IMR-90 (cell line): ENCODE measurements at places on chromosomes 16 and 17.
A peak's percentile ranks its signal among the peaks of the same experiment; 100 is the strongest.

- DNase-seq: no peak
Observed at GRCh38 chr16:27764869-27765675, 215.1 kb downstream of the KATNIP start.

GRCh38 chr16:50615891-50616290, 65.2 kb downstream of the SNX20 start:
- DNase-seq: no peak

GRCh38 chr16:53766304-53767016, 62.5 kb downstream of the FTO start:
- peak; percentile 34 for DNase-seq

- DNase-seq: peak; percentile 8
Observed at GRCh38 chr16:88649924-88650748, 717 bp downstream of the CYBA start.

- no peak for DNase-seq
Observed at GRCh38 chr16:85002608-85003007, 8.7 kb downstream of the ZDHHC7 start.

DNA sequence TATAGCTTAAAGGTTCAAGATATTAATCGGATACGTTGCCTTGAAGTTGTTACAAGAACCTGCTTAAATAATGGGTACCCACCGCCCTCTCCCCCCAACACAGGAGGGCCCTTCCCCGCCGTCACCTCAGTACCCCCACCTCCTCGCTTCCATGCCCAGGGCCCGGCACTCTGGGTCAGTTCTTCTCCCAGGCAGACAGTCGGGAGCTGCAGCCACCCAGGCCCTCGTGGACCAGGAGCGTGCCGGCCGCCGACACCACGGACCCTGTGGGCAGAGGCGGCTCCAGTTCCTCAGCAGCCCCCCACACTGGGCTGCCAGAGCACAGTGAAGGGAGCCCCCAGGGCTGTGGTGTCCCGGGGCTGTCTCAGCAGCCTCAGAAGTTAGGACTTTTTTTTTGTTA, 80.9 kb upstream of the ZNF750 start:
- no peak for DNase-seq

- no peak for DNase-seq
Observed at GRCh38 chr17:61599608-61600007, 8.6 kb upstream of the NACA2 start.

GRCh38 chr16:88131256-88131655, 180.0 kb downstream of the BANP start:
- DNase-seq: no peak

- no peak for DNase-seq
Observed at GRCh38 chr16:86626284-86626683, 47.9 kb downstream of the FOXL1 start.

DNA sequence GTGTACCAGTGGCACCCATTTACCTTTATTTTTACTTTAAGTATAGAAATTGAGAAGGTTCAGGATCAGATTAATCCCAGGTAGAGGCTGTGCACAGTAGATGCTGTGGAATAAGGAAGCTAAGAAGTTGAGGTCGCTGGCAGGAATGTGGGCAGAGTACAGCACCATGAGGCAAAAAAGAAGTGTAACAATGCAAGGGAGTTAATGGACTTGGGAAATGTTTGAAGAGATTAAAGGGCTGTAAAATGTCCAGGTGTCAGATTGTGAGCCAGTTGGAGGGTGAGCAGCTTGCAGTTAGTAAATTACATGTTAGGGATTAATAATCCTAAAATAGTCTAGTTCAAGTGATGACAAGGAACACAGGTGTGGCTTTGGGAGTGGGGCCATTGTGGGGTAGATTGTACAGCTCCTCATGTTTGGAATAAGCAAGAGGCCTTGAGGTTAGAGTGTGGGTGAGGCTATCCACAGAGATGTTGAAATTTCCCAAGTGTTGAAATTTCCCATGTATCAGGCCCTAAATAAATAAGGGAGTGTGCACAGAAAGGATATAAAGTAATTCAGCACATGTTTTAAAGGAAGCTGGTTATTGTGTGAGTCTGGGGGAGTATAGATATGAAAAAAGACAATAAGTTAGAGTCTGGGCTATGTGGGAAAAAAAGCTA, 21.5 kb downstream of the TAT start:
- DNase-seq: no peak

- no peak for DNase-seq
Observed at GRCh38 chr16:11485676-11486075, 101.0 kb downstream of the LITAF start.

GRCh38 chr16:84298376-84298899, 3.8 kb downstream of the WFDC1 start:
- no peak for DNase-seq

DNA sequence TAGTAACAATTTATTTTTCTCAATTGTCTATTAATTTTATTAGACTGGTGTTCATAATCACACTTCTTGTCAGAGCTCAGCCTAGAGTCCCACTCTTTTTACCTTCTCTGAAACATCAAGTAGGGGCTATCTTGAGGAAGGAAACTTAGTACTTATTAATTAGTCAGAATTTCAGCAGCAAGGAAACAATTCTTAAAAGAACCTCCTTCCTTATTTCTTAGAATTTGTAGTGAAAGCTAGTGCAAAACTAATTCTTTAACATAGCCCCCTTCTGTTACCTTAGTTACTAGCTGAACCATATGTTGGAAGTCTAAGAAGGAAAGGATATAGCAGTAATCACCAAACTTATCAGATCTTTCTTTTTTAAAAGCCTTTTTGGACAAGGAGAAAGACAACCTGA, 35.2 kb downstream of the MAP2K4 start:
- no peak for DNase-seq

DNA sequence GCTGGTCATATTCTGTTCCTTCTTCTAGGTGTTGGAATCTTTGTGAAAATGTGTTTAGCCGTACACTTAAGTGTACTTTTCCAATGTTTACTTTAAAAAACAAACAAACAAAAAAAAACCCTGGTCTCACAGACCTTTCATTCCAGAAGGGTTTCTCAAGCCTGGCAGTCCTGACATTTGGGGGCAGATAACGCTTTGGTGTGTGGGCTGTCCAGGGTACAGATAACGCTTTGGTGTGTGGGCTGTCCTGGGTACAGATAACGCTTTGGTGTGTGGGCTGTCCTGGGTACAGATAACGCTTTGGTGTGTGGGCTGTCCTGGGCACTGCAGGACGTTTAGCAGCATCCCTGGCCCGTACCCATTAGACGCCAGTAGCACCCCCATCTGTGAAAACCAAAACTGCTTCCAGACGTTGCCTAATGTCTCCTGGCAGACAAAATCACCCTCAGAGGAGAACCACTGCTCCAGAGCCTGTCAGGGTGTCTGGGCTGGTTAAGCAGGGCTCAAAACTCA, 15.2 kb upstream of the FLCN start:
- DNase-seq: no peak

DNA sequence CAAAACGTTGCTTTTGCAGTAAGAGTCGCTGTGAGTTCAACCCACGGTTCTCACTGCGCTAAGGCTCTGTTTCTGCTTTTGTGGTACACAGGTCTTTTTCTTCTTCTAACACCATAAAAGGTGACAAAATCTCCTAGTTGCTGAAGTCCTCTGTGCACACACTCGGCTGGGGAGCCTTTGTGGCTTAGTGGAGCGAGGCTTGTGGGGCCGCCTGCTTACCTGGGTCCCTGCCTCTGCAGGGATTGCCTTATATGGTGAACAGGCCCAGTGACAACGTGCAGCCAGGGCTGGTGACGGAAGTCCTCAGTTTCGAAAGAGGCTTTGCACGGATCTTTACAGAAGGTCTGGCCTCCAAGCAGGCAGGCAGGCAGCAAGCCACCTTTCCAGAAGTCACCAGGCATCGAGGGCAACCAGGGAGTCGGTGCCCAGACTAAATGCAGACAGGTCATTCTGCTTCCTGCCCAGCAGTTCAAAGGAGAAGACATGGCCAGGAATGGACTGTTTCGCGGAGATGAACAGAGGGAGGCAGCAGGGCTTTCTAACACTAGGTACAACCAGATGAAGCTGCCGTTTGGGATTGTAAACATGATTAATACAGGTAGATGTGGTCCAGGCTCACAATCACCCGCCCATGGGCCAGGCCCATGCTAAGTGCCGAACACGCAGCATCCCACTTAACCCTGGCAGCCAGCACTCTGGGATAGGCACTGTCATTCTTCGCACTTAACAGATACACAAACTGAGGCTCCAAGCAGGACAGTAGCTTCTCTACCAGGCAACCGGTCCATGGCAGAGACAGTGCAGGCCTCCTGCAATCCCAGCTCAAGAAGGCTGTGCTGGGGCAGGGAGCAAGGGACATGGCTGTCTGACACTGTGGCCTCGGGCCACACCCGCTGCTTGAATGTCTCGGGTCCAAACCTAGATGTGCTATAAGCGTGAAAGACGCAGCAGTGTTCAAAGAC, 10.7 kb upstream of the MEAK7 start:
- DNase-seq: no peak

- DNase-seq: no peak
Observed at GRCh38 chr17:28528327-28529012, 22.3 kb downstream of the FOXN1 start.

DNA sequence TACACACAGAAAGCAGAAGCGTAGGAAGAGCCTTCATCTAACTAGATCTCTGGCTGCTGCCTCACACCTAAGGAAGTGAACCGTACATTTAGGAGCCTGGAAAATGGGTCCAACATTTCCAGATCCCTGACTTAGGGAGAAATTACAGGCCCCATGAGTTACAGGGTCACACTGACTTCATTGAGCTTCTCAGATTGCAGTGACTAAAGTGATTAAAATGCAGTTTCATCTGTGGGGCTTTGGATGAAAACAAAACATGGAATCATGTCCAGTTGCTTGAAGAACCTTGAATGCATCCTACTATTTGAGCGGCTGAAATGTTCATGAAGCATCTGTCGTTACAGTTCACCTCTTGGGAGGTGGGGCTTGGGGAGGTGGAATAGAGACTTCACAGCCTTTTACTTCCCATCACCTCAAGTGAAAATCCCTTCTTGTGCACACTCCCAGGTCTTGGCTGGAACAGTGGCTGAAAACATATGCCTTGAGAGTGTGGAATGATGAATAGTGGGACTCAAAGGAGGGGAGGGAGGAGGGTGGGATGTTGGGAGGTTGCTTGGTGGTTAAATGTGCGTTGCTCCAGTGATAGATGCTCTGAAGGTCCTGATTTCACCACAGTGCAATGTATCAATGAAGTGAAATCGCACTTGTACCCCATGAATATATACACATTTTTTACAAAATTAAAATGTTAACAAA, 19.7 kb downstream of the TEKT3 start:
- DNase-seq: peak; percentile 79

DNA sequence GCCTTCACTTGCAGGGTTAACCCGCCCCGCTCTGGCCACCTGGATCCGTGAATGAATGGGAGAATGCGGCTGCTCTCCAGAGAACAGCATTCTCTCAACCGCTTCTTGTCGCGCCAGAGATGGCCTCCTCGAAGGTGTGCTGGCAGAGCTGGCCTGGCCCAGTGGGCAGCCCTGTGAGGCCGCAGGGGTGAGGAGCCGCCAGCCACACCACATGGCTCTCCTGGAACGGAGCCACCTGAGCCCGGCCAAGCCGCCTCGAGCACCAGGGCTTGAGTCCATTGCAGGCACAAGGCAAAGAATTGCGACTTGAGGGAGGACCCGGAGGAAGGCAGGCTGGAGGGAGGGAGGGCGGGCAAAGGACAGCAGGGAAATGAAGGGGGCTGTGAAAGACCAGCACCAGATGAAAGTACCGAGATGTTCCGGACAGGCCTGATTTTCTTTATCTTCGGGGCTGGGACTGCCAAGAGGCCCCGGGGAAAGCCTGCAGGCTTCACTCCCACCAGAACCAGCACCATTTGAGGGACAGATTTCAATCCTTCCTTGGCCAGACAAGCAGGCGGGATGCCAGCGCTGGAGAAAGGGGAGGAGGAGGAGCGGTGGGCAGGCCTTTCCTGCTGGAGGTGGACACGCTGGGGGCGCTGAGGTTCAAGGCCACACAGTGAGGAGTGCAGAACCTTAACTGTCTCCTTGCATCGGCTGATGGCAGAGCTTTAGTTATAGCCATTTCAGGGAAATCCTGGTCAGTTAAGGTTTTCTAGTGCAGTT, 69.4 kb downstream of the MRC2 start:
- DNase-seq: no peak

DNA sequence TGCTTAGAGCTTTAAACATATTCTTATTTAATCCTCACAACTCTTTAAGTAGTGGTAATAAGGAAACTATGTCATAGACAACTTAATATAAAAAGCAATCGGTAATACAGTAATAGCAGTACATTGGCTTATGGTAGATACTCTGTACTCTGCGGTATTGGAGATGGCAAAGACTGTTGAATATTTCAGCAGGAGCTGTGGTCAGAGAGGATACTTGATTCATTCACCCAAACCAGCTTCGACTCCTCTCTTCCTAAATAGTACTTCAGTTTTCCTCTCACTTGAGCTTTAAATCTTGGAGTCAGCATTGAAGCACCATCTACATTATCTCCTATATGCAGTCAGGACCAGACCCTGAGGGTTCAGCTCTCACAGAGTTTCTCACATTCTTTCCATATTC, 169.3 kb downstream of the CYB561 start:
- DNase-seq: no peak

DNA sequence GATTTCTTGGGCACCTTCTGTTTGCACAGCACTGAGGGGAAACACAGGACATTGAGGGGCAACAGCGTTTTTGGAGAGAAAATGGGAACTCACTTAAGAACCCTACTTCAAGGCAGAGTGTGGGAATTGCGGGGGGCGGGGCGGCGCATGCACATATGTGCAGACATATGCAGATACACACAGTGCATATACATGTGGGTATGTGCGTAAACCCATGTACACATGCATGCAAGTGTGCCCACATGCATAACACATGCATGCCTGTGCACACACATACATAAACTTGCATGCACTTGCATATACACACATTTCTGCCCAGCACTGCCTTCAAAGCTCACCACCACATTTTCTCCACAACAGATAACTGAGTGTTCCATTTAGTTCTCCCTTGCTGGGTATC, 32.4 kb downstream of the NLRC5 start:
- DNase-seq: no peak

DNA sequence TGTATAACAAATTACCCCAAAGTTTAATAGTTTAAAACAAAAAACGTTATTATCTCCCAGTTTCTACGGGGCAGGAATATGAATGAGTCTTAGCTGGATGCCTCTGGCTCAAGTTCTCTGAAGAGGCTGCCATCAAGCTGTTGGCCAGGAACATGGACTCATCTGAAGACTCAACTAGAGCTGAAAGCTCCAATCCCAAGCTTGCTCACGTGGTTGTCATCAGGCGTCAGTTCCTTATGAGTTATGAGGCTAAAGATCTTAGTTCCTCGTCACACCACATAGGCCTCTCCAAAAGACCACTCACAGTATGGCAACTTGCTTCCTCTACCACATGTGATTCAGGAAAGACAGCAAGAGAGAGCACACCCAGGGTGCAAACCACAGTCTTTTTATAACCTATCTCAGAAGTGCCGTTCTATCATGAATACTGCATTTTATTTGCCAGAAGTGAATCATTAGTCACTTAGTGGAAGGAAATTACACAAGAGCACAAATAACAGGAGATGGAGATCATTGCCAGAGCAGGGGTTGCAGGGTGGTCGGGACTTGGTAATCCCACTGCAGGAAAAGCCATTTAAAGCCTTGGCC, 48.7 kb upstream of the NLK start:
- DNase-seq: no peak
